ENCODE measurements at places on chromosomes 7 and 10.

- no peak for DNase-seq
These were observed 2.1 kb downstream of the KIF5B start for GRCh38 chr10:32054094-32054493.

GRCh38 chr10:16992611-16993119 lies 136.9 kb downstream of the CUBN start:
- no peak for DNase-seq

DNA sequence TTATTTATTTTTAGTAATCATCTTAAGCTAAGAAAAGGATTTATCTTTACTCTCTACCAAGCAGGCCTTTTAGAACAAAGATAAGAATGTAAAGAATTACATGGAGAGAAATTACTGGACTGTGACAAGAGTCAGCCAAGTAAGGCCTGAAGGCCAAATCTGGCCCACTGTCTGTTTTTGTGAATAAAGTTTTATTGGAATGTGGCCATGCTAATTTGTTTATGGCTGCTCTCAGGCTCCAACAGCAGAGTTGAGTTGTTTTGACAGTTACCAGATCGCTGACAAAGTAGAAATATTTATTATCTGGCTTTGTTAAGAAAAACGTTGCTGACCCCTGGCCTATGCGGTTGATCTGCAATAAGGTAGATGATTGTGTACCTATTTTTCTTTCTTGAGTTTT lies 6.1 kb downstream of the ARID5B start:
- DNase-seq = no peak

- no peak for DNase-seq
These were observed 38.1 kb upstream of the PIK3AP1 start for GRCh38 chr10:96758423-96758822.

- no peak for DNase-seq
These were observed 136.3 kb downstream of the KCNMA1 start for GRCh38 chr10:77501152-77501845.

- DNase-seq = no peak
These were observed 30.2 kb upstream of the NME8 start for GRCh38 chr7:37817996-37818720.

GRCh38 chr10:111265341-111265740 lies 188.5 kb downstream of the ADRA2A start:
- no peak for DNase-seq

DNA sequence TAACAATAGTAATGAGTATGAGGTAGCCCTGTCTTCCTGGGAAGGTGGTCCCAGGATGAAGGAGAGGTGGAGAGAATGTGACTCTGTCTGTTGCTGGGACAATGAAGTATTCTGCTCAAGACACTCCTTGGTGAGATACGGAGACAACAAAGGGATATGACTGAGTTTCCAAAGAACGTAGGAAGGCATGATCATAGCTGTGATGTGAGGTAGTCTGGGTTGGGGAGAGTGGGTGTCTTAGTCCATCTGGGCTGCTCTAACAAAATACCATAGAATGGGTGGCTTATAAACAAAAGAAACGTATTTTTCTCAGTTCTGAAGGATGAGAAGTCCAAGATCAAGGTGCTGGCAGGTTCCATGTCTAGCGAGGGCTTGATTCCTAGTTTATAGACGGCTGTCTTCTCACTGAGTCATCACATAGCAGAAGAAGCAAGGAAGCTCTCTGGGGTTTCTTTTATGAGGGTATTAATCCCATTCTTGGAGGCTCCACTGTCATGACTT lies 84.9 kb upstream of the RHOBTB1 start:
- DNase-seq = no peak

DNA sequence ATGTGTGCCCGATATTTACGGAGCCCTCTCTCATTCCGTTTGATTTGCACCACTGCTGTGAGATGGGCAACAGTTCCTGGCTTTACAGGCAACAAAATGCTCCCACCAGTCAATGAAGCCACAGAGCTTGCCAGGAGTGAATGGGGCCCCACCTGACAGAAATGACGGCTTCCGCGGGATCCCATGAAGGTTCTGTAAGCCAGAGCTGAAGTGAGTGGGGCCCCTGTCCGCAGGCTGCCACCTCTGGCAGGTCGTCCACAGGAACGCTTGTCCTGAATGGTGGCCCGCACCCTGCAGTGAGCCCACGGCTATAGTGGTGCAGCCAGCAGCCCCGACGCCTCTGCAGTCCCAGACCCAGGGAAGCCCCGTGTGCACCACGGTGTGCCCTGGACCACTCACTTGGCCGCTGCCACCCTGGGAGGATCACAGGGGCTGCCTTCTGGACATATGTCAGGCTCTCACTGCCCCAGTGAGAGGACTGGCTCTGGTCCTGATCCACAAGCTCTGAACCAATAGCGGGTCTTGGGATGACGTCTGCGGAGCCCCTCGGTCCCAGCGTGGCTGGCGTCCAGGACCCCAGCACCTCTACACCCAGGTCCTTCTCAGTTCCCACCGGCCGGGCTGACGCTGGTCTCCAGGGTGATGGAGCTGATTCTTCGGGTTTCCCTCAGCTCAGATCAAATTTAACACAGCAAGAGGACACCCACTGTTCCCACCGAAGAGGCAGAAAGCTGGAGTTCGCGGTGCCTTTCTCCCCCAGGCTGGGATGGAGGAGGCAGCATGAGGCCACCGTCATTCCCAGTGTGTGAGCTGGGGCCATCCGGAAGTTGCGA lies 511.9 kb downstream of the DNAJB6 start:
- no peak for DNase-seq

GRCh38 chr10:97889461-97890265 lies 40.0 kb downstream of the GOLGA7B start:
- DNase-seq = no peak

GRCh38 chr10:60777696-60778213 lies 523 bp upstream of the CDK1 start:
- DNase-seq = no peak

GRCh38 chr10:70575486-70575873 lies 27.1 kb downstream of the PRF1 start:
- DNase-seq = no peak

DNA sequence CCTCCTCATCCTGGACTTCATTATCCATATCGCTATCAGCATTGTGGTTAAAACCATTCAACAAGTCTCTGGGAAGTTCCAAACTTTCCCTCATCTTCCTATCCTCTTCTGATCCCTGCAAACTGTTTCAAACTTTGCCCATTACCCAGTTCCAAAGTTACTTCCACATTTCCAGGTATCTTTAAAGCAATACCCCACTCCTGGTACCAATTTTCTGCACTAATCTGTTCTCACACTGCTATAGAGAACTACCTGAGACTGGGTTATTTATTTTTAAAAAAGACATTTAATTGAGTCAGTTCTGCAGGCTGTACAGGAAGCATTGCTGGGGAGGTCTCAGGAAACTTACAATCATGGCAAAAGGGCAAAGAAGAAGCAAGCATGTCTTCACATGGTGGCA lies 147.3 kb downstream of the ARL4A start:
- DNase-seq = no peak

DNA sequence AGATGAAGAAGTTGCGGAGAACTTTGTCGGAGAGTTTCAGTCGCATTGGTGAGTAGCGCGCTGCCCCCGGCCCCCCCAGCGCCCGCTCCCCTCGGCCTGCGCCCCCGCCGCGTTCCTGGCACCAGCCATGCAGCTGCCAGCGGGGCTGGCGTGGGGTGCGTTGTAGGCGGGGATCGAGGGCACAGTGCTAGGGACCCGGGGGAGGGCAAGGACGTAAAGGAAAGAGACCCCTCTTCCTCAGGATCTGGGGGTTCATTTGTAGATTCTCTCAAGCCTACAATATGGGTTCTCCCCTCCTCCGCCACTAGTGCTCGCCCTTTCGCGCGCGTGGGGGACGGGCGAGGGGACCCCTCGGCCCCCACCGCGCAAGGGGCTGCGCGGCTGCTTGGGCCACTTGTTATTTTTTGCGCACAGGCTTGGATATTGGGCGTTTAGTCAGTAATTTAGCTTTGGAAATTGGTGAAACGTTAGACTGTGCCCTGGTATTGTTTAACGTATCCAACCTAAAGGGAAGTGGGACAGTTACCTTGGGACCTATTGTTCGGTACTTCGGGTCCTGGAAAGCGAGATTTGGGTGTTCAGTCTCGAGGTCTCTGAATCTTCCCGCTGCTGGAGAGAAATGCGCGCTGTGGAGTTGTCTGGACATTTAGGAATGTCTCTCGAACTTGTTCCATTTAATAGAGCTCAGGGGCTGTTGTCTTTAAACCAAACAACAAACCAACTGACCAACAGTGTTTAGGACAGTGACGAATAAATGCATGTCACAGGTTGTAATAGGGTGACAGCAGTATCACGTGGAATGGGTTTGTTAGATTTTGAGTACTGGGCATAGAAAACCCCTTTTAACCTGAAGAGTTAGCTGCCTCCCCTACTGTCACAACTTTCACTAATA lies 796 bp downstream of the CDK14 start:
- DNase-seq = no peak

GRCh38 chr10:111921821-111922220 lies 261.7 kb downstream of the GPAM start:
- no peak for DNase-seq

GRCh38 chr10:123666318-123667236 lies at the start of gene GPR26:
Gene GPR26, plus strand, starts transcription at chr10:123666355. Its CDS starts 53 bp downstream, at chr10:123666408.
- no peak for DNase-seq

- DNase-seq = peak; percentile 3
These were observed 28.2 kb upstream of the BMS1 start for GRCh38 chr10:42754155-42755027.

GRCh38 chr7:116948934-116949333 lies 4.4 kb upstream of the ST7 start:
- no peak for DNase-seq

DNA sequence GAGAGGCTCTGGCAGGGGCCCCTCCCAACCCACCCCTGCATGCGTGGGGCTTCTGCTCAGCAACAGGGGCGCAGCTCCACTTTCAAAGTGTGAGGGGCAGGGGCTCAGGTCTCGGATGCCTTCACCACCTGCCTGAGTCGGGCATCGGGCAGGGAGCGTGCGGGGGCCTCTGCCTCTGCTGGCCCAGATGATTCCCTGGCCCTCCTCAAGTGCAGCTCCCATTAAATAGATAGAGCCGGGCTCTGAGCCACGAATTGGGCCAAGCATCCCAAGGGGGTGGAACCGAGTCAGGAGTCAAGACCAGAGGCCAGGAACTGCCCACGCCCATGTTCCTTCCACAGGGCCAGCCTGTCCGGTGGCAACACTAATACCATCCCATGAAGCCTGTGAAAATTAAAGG lies 108.9 kb upstream of the FAM20C start:
- DNase-seq = no peak

DNA sequence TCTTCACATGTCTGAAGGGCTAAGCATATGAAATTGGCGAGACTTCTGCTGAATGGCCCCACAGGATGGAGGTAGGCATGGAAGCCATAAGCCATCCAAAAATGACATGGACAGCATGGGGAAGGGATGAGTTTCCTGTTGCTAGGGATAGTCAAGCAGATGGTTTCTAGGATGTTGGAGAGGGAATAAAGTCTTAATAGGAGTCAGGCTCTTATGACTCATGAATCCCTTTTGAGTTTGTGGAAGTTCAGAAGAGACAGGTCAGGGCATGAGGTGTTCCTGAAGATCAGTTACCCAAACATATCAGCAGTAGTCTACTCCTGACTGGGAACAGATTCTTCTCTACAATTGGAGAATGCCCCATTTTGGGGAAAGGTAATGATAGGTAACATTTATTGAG lies 243.9 kb downstream of the REEP3 start:
- no peak for DNase-seq

DNA sequence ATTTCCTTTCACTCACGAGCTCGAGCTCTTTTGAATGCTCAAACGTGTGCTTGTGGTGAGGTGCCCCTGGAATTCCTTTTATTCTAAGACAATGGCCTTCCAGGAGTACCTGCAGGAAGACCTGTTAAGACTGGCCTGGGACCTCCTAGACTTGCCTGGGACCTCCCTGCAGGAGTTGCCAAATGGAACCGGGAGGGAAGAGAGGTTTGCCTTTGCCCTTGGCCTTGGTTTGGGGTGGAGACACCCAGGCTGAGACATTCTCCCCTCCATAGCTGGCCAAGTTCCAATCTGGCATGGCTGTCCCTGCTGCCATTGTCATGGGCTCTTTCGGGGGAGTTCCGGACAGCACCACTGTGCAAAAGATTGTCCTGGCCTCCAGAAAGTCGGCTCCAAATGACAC lies 39.7 kb downstream of the DNAJB12 start:
- DNase-seq = no peak

GRCh38 chr7:17516771-17517170 lies 218.3 kb downstream of the AHR start:
- no peak for DNase-seq

DNA sequence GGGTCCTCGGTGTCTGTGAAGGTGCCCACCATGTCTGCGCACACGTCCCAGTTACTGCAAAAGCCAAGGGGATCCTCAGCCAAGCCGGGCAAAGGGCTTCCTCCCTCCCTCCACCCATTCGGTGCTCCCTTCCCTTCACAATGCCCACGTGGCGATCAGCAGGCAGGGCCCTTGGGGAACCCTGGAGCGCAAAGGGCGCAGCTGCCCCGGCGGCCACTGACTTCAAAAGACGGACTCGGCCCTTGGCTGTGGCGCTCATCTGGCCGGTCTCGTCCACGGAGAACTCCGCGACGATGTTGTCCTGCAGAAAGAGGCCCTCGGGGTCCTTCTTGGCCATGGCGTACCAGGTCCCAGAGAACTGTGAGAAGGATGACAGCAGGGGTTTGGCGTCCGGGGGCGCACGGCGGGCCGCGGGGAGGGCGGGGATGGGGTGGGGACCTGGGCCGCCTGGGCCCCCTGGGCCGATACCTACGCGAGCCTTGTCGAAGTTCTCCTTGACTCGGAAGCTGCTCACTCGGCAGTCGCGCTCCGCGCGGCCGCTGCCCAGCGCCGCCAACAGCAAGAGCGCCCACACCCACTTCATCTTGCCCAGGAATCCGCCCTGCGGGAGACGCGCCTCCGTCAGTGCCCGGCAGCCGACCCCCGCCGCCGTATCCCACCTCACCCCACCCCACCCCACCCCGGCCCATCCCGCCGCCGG lies 439 bp downstream of the RBP4 start:
- DNase-seq = no peak

GRCh38 chr7:22563621-22564241 lies 63.7 kb upstream of the STEAP1B start:
- no peak for DNase-seq

DNA sequence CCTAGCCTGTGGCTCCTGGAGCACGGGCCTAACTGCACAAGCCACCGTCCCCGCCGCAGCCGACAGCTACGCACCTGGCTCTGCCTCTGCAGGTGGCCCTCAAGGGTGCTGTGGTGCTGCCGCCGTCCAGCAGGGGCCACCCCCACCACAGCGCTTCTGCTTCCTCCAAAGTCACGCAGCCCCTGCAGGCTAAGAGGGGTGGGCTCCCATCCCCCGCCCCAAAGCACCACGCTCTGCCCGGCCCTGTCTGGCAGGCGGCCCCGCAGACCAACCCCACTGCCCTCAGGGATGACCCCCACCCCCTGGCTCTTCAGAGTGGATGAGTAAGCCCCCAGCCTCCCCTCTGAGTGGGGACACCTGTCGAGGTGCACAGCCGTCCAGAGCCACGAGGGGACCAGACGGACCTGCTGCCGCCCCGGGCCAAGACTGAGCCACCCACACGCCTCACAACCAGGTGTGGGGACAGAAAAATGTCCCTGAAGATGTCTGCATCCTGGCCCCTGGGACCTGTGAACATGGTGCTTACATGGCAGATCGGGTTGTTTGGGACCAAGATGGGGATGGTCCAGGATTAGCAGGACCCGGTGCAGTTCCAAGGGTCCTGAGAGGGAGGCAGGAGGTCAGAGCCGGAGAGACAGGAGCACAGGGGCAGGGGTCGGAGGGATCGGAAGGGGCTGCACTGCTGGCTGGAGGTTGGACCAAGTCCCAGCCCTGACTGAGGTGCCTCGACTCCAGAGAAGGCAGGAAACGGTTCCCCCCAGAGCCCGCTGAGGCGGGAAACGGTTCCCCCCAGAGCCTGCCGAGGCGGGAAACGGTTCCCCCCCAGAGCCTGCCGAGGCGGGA lies 9.0 kb upstream of the ADAP1 start:
- no peak for DNase-seq

- DNase-seq = no peak
These were observed 24.2 kb downstream of the COL1A2 start for GRCh38 chr7:94418851-94419250.
